ENCODE measurements at places on chromosomes 2 and 18.

- no peak for DNase-seq
Measured at GRCh38 chr2:98875081-98875728, 60.8 kb downstream of the CRACDL start.

GRCh38 chr2:104848526-104848925, 5.4 kb upstream of the POU3F3 start:
- DNase-seq, result no peak

- DNase-seq, result no peak
Measured at GRCh38 chr18:55256226-55256928, 297.1 kb upstream of the CCDC68 start.

- DNase-seq, result no peak
Measured at GRCh38 chr2:31469648-31470047, 55.1 kb upstream of the XDH start.

DNA sequence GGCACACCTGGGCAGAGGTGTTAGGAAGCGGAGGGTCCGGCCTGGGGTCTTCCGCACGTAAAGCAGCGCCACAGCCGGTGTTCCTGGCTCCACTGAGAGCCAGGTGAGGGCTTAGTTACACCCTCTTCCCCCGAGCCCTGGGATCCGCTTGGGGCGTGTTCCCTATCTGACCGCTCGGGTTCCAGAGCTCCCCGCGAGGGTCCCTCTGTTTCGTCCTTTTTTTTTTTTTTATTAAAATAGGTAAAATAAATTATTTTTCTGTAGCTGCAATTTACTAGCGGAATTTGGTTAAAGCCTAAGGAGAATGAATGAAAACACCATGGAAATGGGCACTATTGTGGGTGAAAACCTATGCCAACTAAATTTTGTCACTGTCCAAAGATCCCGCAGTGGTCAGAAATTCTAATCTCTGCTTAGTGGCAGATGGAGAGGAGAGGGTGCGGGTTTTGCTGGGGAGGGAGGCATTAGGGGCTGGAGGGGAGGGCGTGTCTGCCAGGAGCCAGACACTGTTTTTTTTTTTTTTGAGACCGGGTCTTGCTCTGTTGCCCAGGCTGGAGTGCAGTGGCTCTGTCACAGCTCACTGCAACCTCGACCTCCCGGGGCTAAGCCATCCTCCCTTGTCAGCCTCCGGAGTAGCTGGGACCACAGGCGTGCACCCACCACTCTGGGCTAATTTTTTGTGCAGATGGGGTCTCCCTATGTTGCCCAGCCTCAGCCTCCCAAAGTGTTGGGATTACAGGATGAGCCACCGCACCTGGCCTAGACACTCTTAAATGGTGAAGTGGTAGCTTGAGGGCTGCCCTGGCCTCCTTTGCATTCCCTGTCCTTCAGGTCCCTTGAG, 834 bp downstream of the PDCL3 start:
- no peak for DNase-seq

GRCh38 chr2:48723129-48723528, 32.4 kb downstream of the LHCGR start:
- no peak for DNase-seq

GRCh38 chr2:15973481-15974401, 33.4 kb downstream of the MYCN start:
- no peak for DNase-seq

- no peak for DNase-seq
Measured at GRCh38 chr2:180971811-180972210, 8.6 kb upstream of the UBE2E3 start.

- DNase-seq, result no peak
Measured at GRCh38 chr2:232522623-232523401, 2.6 kb downstream of the PRSS56 start.

DNA sequence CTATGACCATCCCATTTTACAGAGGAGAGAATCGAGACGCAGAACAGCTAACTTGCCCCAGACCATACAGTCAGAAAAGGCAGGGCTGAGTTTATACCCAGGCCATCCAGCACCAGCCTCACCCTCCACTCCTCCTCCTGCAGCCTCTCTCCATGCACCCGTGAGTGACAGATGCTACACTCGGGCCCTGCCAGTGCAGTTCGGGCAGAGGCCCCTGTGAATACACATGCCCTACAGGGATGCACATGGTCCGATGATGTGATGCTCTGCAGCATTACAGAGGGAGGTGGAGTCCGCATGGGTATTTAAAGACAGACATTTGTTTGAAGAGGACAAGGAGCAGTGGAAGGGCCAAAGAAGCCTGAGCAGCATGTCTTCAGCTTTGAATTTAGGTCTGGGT, 75.1 kb upstream of the PXDN start:
- no peak for DNase-seq

DNA sequence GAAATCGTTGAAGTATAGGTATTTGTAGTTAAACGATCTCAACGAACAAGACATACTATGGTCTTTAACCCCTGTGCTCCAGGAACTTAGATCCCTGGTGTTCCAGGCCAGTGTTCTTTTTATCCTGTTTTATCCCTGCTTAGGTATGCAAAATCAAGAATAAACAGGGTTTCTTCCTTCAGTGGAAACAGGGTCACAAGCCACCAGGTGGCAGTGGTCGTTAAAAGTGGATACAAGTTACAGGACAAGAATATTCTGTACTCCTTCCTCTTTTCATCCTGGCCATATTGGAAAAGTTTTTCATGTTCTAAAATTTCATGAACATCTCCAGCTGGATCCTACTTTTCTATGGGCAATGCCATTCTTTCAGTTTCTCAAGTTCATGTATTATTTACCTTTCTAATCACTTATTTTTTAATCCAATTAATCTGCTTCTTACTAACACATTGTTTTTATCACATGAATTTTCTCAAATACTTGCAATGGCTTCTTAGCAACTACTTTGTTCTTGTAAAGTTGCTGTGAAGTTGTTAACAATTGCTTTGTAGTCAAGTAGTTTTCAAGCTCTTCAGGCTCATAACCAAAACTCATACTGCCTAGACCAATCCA, 16.4 kb upstream of the HNMT start:
- DNase-seq, result no peak

- DNase-seq, result no peak
Measured at GRCh38 chr2:225600444-225600843, 200.9 kb downstream of the NYAP2 start.

- no peak for DNase-seq
Measured at GRCh38 chr2:240759459-240759858, 60.6 kb downstream of the KIF1A start.

GRCh38 chr2:47112665-47113435, 42.3 kb downstream of the STPG4 start:
- no peak for DNase-seq

GRCh38 chr18:36830158-36830495, 1.2 kb downstream of the KIAA1328 start:
- no peak for DNase-seq

DNA sequence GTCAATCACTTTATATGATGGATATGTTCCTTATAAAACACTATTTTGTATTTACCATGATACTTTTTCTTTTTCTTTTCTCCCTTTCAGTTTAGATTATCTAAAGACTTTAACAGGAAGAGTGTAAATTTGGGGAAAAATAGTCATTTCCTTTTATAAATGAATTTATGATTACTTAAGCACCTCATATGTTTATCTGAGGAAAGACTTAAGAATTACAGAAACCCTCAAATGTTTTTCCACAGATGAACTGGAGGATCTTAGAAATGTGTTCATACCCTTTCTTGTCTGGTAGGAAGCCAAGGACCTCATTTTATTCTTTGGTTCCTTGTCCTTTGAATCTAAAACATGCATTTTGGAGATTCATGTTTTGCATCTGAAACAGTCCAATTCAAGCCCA, 36.7 kb downstream of the MAPRE2 start:
- DNase-seq, result no peak

- DNase-seq, result no peak
Measured at GRCh38 chr2:9760902-9761228, 82.4 kb upstream of the TAF1B start.

DNA sequence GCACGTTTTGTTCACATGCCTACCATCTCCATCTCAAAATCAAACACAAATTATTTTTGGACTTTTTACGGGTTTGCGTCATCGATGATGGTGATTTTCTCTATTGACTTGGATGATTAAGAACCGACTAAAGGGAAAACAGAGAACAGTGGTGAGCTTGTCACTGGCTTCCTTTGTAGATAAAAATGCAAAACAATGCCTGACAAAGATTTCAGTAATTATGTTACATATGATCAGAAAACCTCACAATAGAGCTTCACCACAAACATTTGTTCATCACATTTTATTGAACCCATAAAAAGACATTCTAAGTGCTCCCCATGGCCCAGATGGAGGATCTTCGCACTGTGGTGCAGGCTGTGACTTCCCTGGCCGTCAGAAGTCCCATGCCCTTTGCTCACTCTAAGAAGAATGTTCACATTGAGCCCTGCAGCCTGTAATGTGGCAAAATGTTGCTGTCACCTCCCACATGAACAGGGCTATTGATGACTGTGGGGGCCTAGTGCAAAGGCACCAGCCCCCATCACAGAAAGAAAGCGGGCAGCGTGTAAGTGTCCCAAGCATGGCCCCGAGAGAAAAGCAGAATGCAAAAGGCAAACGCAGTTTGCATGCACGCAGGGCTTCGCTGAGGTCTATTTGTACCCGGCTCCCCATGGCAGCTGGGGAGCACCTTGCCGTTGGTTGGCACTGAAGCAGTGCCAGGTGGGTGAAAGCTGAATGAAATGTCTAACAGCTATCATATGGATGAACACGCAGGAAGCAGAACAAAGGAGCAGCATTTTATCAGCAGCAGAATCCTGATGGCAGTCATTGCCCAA, 60.6 kb downstream of the BCL2 start:
- DNase-seq, result no peak

DNA sequence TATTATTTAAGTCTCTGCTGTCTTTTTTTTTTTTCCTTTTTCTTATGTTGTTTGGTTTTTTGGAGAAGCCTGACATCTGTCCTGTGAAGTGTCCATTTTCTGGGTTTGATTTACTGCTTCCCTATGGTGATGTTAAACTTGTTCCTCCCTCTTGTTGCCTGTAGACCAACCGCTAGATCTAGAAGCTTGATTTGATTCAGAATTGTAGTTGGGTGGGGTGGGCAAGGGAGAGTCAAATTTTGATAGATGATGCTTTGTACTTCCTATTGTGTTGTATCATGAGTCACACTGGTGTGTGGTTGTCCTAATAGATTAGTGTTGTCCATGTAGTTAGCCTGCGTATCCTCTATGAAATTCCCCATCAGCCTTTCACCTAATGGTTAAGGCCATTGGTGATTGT, 35.4 kb downstream of the CAB39 start:
- no peak for DNase-seq

DNA sequence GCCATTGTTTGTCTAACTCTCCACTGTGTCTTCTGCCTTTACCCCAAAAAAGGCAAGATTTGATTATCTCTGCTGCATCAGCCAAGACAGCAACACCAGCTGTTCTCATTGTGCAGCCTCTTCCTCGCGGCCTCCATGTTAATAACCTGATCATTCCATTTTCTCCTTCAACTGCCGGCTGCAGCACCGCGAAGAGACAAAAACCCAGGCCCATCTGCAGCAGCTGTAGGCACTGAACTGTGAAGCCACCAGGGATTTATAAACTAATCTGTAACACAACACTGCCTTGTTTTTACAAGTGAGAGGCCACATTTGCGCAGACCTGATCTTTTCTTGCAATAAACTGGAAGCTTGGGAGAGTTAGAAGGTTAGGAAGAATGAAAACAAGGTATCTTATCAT, 147.8 kb downstream of the SATB2 start:
- DNase-seq, result no peak

DNA sequence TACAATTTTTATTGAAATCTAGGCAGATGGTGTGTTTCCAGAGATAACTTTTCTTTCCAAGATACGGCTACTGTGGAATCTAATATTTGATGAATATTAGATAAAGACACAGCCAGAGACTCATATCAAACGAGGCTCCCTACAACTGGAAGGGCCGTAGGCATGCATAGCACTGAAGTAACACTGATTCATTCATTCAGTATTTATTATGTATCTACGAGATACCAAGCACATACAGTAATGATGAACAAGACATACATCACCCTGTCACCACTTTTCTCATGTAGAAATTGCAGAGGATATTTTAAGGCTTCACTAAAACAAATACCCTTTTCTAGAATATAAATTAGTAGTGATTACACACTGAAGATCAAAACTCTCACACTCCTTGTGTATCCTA, 74.5 kb downstream of the KCTD18 start:
- no peak for DNase-seq

Data from stimulated activated CD4-positive, alpha-beta T cell treated with anti-CD3 and anti-CD28 coated beads, Interleukin-15, amount 100 ng/mL, for 1 hour (primary cell).